ENCODE measurements at places on chromosomes 6 and 20.

- DNase-seq = no peak
These were observed 108.4 kb downstream of the PLCB4 start for GRCh38 chr20:9177278-9177677.

- DNase-seq = no peak
These were observed 26.7 kb downstream of the TMC2 start for GRCh38 chr20:2563116-2563515.

DNA sequence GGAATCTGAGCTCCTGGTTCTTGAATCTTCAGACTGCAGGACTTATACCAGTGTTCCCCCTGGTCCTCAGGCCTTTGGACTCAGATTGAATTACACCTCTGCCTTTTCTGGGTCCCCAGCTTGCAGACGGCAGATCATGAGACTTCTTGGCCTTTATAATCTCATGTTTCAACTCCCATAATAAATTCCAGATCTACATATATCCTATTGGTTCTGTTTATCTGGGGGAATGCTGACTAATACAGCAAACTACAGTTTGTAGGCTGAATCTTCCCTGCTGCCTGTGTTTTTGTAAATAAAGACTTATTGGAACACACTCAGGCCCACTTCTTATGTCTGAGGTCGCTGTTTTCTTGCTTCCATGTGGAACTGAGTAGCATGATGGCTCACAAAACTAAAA is 184.7 kb downstream of the HDGFL1 start:
- no peak for DNase-seq

DNA sequence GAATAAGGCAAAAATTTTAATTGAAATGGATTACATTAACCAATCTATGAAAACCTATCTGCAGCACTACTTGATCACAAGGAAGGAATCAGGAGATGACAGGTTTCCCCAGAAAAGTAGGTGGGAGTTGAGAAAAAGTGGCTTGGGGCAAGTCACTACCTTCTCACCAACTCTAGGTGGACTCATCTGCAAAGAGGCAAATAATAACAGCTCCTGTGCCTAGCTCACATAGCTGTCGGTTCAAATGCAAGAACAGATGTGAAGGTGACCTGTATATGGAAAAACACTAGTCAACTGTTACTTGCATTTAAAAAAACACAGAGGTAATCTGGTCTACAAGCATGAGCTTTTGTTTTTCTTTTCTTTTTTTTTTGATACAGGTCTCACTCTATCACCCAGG is 67.2 kb downstream of the POPDC3 start:
- no peak for DNase-seq

DNA sequence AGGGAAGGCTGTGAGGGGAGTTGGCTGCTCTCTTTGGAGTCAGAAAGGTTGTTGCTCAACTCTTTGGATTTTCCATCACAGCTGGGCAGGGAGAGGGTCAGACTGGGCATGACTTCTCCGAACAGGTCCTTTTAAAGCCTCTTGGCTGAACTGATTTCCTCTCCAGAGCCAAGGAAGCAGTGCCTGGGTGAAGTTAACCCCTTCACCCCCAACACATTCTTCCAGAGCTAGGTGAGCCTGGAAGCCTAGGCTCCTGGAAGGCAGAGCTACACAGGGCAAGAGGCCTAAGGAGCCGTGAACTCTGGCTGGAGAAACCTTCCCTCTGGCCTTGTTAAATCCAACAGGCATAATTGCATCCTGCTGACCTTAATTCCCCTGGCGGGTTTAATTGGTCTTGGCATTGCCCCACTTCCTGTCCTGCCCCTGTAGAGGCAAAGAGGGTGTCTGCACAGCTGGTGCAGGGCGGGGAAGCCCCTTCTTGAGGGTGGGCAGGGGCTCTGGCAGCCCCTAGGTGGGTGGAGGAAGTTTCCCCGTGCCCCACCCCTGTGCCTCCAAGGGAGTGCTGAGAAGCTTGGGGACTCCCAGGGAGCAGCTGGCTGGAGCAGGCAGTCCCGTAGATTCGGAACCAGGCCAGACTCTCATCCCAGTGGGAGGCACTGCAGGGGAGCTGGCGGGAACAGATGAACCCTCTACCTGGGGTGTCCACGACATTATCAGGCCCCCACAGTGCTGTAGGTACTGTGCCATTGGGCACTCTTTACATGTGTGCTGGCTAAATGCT is 3.6 kb upstream of the MYLK2 start:
- no peak for DNase-seq

DNA sequence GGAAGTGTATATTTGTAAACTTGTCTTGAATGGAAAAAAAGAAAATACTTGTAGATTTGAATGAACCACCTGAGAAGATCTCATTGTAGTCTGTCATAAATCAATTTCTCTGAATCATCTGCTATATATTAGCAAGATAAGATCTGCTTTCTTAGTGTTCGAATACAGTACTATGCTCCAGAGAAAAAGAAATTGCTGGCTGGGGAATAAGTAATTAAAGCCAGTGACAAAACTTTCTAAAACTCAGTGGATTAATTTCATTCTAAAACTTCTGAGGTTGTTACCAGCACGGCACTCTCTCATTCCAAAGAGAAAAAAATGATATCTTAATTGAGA is 22.4 kb upstream of the MROH8 start:
- DNase-seq = no peak

DNA sequence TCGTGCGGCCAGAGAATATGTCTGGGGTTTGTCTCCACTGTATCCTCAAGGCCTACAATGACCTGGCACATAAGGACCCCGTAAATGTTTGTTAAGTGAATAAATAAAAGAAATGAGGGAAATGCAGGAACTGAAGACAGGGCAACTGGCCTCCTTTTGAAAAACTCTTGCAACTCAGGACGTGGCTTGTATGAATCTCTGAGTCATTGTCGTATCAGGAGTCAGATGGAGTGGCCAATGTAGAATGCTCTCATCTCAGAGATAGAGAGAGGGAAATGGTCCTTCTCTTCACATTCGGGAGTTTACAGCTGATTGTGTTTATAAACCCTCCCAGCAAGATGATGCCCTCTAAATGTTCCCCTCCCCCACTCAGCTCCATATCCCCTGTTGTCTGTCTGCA is 57.1 kb downstream of the UST start:
- DNase-seq = no peak

DNA sequence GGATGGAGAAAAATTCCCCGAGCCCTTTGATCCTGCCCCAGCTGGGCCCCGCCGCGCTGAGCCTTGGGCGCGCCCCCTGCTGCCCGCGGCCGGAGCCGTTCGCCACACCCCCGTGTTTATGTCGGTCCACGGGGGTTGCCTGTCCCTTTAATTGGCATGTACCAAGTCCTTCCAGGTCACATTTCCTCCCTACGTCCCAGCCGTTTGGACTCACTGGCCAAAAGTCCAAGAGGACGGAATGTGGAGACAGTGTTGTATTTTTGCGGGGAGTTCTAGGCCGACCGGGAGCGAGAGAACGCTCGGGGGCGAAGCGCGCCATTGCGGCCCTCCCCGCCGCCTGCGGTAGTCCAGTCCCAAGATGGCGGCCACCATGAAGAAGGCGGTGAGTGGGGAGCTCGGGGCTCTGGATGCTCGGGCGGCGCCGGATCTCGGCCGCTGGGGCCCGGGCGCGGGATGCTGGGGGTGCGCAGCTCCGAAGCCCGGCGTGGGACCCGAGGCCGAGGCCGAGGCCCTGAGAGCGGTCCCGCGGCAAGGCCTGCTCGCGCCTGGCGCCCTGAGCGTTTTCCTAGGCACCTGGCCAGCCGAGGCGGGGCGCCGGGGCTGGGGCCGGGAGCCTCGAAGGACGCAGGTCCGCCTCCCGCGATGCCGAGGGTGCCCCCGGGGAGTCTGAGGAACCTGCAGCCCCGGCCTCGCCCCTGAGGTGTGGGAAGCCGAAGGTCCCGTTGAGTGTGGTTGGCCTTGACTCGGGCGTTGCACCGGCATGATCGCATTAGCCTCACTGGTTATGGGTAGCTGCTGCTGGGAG is at the start of gene PFDN4:
TSS of gene PFDN4 (plus strand) at position 345 of the 805 bp plus-strand sequence. CDS start at position 359, 14 bp downstream.
- DNase-seq = no peak

DNA sequence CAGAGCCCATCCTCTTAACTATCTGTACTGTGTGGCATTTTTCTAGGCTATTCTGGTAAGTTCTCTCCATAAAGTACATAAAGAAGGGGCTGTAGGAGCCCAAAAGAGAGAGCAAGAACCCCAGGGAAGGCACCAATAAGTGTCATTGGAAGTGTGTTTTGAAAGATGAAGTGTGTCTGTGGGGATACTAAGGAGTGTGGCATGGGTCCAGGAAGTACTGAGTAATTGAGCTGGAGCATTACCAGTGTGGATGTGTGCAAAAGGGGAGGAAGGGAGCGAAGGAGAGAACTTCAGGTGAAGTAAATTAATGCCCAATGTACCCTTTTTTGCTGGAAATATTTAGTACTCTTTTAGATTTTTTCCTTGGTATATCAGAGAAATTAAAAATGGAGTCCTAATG is 63.9 kb downstream of the KCNS1 start:
- DNase-seq = no peak

GRCh38 chr6:16006681-16007080 is 122.2 kb upstream of the MYLIP start:
- no peak for DNase-seq

DNA sequence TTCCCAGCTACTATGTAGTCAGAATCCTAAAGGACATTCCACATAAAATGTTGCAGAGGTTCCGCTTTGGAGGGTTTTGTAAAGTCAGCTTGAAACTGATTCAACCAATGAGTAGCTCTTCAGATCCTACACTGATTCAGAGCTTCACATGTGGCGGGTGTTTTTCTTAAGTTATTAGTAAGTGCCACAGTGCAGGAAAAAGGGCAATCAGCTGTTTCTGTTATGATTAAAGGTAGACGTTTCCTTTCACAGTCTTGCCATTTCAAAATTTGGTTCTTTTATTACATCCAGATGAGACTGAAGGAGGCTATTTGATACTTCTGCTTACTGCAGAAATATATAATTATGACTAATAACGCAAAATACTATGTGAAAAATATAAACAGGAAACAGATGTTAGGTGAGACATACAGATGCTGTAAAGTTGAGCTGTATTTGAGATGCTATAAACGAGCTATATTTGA is 443.9 kb downstream of the CDKAL1 start:
- no peak for DNase-seq

Measured in cortex of kidney (tissue), 1 donor.